Activated T-helper 1 cell treated with anti-CD3 and anti-CD28 coated beads, Interleukin-2, amount 50 U/mL, for 16 hours (primary cell): ENCODE measurements at places on chromosomes 1 and 21.

DNA sequence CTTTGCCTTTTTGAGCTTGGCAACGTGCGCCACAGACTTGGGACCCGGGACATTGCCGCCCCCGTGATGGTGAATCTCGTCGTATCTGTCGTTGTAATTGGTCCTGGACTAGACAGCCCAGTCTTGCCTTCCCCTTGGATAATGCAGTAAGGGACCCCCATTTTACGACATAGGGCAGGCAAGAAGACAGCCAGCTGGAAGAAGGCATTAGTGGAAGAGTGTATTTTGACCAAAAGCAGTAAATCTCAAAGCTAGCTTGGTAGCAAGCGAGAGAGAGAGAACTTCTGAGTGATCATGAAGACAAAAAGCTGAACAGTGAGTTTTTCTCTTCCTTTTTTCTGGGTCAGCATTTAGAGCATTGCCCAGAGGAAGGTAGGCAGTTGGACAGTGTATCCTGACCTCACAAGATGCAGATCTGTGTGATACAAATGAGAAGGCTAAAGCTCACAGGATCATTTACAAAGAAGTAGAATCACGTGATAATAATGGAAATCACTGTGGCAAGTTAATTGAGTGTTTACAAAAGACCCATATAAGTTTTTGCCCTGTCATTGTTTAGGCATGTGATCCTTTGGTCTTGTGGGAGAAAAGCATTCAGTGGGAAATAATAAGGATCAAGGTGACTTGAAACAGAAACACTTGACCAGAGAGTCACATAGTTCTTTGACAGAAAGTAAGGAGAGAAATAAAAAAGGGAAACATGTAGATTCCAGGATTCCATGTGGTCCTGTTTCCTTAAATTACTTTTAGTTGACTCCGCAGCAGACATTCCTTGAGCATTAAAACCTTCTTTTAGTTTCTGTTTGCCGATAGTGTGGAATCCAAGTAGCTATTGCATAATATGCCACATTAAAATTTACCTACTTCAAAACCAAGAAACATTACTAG is 66.3 kb downstream of the CNST start:
- no peak for DNase-seq

DNA sequence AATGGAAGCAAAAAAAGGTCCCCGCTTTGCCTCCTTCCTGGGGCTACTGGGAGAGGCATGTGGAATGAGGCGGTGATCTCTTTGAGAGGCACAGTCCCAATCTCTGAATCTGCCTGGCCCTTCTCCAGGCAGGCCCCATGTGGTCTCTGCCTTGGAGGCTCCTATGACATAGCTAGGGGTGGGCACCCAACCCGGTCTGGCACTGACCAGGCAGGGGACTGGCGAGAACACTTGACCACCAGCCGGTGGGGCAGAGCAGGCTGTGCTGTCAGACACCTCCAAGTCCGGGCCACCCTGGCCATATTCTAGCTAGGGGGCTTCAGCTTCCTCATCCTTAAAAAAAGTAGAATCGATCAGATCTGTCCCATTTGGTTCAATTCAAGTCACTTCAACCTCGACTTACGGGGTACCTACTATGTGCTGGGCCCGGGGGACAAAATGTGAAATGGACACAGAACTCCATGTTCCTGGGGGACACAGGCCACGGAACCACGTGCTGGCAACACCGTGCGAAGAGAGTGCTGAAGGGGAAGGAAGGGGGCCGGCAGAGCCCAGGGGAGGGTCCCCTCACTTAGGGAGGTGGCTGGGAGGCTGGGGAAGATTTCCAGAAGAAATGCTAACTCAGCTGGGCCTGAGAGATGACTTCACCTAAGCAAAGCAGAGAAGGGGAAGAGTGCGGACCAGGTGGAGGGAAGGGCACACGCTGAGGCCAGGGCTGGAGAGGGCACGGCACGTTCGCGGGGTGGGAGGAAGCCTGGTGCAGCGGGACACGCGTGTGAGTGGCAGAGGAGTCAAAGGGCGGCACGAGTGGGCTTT is 33.3 kb downstream of the HSPG2 start:
- no peak for DNase-seq

DNA sequence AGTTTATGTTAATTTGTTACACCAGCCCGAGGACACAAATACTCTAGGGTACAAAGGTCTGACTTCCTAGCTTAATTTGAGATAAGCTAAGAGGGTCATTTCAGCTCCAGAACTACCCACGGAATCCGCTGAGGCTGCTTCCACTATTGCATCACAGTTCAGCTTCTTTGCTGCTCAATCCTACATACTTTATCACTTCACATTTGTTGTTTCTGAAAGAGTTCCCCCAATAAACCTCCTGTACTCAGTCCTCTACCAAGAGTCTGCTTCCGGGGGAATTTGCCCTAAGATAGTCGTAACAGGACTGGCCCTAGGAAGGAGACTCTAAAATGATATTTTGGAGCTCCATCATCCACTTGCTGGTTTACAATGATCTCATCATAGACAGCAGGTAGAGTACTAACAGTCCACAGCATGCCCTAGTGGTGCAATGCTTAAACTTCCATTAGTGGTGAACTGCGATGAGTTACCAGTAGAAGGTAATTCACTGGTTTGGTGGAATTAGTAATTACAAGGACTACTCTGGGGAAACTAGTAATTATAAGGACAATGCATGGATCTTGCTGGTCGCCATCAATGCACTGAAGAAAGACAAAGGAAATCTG is 229.3 kb downstream of the USH2A start:
- no peak for DNase-seq

DNA sequence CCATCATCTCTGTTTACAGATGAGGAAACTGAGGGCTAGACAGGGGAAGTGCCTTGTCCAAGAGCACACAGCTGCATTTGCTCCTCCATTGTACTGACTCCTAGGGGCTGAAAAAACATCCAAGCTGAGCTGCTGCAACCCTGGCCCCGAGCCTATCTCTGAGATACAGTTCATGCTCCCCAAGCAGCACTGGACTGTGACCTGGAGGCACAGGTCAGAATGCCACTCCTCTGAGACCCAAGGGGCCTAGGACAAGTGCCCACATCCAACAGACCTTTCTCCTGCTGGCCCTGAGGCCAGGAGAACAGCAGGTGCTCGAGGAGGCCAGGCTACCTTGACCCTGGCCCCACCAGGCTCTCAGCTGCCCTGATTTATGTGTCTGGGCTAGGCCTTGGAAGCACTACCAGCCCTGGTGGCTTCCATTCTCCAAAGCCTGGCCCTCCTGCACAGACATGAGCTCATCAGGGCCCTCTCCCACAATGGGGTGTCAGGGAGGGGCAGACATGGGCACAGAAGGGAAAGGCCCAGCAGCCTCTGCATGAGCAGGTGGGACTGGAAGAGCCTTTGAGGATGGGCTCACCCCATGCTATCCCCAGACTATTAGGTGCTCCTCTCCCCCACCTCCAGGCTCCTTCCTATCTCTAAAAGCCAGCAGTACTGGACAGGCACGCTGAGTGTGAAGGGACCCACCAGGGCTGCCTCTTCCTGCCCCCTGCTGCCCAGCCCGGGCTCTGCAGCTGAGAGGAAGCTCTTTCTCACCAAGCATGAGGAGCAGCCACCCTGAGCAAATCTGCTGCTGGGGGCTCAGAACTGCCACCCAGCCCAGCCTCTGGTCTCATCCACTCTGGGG is 18.8 kb downstream of the ADGRB2 start:
- DNase-seq = no peak

DNA sequence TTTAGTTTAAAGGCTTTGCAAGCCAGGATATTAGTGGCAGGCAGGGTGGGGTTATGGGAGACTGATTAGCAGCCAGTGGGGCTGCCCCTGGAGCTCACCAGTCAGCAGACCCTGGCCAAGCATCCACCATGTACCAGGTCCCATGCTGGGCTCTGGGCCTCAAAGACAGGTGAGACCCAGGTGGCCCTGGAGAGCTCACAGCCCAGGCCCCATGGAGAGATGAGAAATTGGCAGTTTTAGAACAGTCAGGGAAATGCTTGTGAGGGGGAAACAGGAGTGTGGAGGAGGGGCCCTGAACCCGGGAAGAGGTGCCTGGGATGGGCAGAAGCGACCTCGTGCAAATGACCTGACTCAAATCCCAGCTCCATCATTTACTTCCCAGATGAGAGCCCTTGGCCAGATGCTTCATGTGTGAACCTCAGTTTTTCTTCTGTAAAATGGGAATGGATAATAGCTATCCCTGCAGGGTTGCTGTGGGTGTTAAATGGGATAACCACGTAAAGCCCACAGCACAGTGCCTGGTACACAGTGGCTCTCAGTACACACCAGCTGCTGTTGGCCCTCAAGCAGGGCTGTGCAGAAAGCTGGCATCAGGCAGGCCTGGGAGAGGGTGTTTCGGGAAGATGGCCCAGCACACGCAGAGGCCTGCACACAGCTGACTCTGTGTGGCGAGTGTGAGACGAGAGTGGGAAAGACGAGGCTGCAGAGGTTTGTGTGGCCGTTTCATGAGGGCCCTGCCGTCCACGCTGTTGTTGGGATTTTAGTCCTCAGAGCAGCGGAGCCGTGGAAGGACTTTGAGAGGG is 518.5 kb downstream of the PTPRU start:
- DNase-seq = no peak

- DNase-seq = no peak
These were observed 8.2 kb upstream of the SSX2IP start for GRCh38 chr1:84698151-84699110.

DNA sequence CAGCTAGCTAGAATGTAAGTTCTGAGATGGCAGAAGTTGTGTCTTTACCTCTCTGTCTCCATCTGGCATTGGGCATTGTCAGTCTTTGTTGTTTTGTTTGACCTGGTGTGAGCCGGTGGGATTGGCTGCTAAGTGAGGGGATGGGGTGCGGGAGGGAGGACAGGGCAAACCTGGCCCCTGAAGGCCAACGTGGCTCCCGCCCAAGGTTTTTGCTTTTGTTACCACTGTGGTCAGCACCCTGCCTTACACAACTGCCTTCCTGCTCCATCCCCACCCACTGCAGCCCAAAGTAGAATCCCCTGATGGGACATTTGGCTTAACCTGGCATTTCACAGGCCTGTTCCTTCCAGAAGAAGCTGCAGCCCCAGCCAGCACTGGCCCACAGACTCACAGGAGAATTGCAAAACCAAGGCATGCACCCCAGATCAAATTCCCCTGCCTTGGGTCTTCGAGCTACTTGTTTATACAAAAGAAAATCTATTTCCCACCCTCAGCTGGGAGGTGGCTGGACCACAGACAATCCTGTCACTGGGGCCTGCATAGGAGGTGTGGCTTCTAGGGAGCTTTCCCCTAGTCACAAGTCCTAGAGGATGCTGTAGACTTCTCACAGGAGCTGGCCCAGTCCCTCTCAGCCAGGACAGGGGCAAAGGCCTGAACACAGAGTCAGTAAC is 147.5 kb downstream of the TRABD2B start:
- DNase-seq = no peak

- DNase-seq = no peak
These were observed 21.6 kb upstream of the PLEKHM2 start for GRCh38 chr1:15662477-15662876.

GRCh38 chr1:211742889-211743529 is 67.6 kb upstream of the NEK2 start:
- DNase-seq = no peak

DNA sequence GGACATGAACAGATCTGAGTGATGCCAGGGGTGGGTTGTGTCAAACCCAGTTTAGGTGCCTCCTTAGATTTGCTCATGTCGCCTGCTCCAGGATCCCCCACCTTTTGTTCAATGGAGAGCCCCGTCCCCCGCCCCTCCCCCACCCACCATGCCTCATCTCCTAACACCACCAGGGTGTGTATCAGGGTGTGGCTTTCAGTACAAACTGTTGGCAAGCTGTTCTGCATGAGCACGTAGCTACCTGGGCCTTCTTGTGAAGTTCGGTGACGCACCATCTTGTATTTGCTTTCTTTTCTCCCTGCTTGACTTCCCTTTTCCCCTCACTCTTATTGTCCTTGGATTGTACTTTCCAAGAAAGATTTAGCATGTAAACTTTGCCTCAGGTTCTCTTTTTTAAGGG is 94.8 kb downstream of the EBNA1BP2 start:
- DNase-seq = no peak

DNA sequence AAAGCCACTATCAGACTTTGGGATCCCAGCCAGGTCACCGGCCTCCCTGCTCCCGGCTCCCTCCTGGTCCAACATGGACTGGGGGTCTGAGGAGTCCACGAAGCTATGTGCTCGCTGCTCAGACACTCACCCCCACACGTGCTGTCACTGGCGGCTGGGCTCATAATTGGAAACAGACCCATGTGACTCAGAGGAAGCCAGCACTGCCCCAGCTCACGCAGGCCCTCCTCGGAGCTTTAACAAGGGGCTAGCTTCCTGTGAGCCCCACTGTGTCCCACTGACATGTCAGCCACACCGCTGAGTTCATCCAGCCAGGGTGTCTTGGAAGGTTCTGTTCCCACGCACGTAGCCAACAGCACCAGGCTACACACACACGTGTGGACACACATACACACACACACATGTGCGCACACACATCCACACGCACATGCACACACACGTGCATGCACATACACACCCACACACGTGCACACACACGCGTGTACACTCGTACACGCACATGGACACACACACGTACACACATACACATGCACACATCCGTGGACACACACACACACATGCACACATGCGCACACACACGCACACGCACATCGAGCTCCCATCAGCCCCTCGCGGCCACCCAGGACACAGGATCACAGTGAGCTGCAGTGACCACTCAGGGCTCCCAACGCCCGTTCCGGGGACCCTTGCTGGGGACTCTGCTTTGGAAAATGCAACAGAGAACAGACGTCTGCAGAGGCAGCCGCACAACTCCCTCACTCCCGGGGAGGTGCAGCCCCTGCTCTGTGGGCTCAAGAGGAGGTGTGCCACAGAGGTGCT is 18.4 kb upstream of the COL6A2 start:
- no peak for DNase-seq

- no peak for DNase-seq
These were observed 154.8 kb upstream of the GRIK3 start for GRCh38 chr1:37189111-37189510.

GRCh38 chr1:230139315-230139714 is 72.3 kb downstream of the GALNT2 start:
- no peak for DNase-seq

DNA sequence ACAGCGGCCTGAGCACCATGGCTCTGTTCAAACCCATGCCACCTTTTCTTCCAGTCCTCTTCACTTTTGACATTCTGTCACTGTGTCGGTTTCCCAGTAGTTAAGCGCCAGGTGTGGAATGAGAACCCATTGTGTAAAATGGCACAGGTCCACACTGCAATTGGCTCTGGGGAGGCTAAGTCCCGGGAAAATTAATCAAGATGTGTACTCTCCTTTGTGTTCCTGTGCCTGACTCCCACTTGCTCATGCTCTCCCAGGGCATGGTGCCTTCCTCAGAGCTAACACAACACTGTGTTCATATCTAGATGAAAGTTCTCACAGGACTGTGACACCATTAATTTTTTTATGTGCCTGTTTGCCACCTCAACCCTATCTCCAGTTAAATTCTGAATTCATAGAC is 59.0 kb upstream of the BTG3 start:
- DNase-seq = no peak

DNA sequence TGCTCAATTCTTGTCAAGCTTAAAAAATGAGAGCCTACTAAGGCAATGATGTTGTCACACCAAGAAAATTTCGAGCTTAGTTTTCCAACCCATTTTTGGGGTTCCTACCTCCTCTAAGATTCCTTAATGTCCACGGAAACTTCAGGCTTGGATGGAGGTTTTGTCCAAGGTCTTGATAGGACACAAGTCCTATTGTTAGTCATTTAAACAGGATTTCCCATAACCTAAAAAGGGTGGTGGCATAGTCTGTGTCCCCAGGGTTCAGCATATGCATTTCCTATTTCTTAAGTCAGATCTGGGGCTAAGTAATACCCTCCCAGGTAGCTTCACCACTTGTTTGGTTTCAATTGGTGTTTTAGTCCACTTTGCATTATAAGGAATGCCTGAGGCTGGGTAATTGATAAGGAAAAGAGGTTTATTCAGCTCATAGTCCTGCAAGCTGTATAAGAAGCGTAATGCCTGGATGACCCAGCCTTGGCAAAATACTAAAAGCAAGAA is 10.9 kb upstream of the PADI2 start:
- no peak for DNase-seq
